Stimulated activated CD4-positive, alpha-beta T cell treated with anti-CD3 and anti-CD28 coated beads, Interleukin-12 subunit alpha, Interleukin-12 subunit beta, amount 100 ng/mL, for 24 hours (primary cell): ENCODE measurements at places on chromosomes 4 and X.

DNA sequence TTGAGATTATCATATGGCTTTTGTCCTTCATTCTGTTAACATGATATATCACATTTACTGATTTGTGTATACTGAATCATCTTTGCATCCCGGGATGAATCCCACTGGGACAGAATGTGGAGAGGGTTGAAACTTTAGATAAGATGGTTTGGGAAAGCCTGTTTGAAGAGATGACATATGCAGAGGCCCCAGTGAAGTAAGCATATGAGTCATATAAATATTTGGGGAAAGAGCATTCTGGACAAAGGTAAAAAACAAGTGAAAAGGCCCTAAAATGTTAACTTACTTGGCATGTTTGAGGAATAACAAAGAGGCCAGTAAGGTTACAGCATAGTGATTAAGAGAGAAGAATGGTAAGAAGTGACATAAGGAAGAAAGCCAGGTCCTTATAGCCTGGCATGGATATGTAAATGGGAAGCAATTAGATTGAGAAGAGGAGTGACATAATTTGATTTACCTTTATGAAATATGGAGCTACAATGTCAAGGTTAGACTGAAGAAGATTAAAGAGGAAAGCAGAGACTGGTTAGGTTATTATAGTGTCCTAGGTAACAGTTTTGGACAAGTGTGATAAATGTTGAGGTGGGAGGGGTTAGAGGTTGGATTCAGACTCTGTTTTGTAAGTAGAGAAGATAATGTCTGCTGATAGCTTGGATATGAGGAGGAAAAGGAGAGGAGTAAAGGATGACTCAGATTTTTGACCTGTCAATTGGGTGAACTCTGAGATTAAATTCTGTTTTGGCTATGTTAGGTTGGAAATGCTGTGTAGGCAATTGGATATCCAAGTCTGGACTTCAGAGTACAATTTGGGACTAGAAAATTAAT lies 54.6 kb upstream of the DRP2 start:
- no peak for DNase-seq

DNA sequence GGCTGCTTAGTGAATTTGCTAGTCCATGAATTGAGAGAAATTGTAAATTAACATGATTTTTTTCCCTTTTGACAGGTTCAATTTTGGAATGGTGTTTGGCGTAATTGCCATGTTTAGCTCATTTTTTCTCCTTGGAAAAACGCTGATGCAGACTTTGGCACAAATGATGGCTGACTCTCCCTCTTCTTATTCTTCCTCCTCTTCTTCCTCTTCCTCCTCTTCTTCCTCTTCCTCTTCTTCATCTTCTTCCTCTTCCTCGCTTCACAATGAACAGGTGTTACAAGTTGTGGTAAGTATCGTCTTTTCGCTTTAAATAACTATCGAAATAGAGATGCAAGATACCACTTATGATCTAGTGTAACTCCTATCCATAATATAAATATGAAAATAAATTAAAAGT lies 5.7 kb downstream of the MBTPS2 start:
- DNase-seq, result no peak

DNA sequence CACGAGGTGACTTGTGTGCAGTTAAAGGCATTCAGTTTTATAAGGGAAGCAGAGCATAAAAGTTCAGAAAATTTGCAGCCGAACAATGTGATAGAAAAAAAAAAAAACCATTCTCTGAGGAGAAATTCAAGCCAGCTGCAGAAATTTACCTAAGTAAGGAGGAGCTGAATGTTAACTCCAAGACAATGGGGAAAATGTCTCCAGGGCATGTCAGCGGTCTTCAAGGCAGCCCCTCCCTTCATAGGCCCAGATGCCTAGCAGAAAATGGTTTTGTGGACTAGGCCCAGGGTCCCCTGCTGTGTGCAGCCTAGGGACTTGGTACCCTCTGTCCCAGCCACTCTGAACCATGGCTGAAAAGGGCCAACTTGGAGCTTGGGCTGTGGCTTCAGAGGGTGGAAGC lies 1764.0 kb downstream of the C4orf33 start:
- no peak for DNase-seq

GRCh38 chr4:48913346-48913745 lies 6.8 kb upstream of the OCIAD2 start:
- no peak for DNase-seq

DNA sequence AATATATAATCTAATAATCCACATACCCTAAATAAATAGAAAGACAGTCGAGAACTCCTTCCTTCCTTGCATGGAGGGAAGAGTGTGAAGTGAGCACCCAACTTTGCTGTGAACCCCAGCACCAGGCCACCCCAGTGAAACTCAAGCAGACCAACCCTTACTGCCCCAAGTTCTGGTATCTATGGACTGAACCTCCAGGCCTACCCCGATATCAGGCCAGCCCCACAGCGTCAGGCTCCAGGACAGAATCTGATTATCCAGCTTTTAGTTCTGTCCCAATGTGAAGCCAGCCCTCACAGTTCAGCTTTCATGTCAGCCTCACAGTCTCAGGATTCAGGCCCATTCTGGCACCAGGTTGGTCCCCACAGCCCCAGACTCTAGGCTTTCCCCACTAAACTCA lies 1617.2 kb upstream of the AGA start:
- no peak for DNase-seq

DNA sequence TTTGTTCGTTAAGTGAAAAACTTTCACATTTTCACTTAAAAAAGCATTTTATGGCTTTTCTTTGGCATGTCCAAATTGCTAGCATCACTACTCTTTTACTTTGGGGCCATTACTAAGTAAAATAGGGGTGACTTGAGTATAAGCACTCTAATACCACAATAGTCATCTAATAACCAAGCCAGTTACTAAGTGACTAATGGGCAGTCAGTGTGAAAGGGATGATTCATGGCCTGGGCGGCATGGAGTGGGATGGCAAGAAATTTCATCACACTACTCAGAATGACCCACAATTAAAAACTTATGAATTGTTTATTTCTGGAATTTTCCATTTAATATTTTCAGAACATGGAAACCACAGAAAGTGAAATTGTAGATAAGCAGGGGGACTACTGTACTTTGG lies 60.9 kb downstream of the BMP15 start:
- no peak for DNase-seq

DNA sequence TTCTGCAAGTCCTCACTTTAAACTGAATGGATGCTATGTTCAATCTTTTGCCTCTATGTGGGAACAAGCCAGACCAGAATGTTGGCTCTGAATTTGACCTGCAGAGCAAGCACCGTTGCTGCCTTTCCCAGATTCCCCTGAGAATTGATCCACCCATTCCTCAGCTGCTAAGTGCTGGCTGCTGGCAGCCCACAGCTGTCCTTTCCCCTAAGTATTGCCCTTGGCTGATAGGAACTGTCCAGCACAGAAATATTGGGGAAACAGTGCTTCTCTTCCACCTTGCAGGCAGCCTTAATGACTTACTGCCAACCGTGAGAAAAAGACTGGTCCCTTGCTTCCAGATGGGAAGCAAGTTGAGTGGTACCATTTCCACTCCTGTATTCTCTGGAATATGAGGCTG lies 475.9 kb downstream of the PDHA2 start:
- no peak for DNase-seq

DNA sequence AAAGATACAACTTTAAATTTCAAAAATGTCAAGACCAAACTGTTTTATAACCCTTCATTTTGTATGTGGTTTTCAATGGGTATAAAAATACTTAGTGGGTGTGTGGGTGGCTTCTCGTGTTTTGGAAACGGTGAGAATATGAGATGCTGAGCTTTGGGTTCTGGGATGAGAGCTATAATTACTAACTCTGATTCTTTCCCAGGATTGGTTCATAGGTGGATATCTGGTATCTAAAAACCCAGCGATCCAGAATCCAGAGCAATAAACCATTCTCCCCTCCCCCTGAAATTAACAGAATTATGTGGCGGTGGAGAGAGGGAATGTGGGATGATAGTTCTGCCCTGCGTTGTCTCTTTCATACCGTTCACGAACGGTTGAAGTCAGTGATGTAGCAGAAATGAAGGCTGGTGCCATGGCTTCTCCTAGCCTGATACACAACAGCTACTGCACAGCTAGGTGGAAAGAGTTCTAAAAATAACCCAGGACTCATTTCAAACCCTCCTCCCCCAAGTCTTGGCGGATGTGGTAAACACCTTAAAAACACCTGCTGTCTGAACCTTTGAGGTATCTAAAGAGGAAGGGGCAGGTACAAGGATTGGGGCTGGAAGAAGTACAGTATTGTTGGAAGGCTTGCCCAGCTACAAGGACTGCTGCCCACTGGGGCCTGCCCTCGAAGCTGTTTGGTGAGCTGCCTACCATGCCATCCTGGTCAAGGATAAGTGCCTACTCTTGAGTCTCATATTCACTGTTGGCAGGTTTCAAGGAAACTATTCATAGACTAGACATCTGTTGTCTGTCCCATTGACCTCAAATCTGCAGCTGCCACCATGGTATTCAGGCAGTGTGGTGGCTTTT lies 44.5 kb downstream of the SEPTIN11 start:
- DNase-seq, result peak; percentile 8

DNA sequence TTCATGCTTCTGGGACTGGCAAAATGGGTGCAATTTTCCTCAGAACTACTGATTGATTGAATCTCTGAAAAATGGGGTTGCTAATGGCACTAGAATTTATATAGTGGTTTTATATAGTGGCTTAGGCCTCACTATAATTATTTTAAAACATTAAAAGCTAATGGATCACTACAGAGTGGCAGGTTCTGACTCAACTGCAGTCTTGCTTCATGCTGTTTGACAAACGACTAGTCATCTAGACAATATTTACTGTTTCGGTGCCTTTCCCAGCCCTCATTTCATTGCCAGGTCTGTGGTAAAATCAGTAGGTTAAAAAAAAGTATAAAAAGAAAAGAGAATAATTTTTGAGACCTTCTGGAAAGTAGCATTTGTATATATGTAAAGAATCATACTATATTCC lies 352.8 kb upstream of the ATOH1 start:
- DNase-seq, result no peak

DNA sequence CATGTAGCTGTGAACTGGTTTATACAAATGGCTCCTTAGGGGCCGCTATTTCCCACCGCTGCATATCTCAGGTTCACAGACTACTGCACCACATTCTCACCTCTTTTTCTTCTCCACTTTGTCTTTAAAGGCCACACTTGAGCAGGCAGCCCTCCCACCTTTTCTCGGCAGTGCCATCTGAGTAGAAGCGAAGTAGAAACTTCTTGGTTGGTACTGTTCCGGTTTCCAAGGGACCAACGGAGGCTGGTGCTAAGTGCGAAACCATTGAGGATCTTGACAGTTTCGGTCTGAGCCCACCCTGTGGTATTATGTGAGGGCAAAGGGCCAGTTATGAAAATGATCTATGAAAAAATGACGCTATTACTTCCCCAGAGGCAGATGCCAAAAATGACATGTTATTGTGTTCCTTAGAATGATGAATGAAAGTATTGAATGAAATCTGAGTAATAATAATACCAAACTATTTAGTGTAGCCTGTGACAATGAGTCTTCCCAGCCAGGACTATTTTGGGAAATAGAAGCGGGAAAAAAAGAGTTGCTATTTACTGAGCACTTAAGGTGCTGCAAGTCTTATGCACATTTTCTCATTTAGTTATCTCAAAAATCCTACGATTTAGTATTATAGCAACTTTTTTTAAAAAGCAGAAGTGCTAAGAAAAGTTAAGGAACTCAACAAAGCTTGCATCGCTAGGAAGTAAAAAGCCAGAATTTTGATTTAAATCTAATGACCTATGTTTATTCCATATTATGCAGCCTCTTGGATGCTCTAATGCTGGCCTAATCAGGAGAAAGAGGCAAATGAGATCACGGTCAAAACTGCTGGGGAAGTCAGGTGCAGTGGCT lies 29.6 kb upstream of the CHRNA9 start:
- DNase-seq, result no peak

- DNase-seq, result no peak
Measured at GRCh38 chr4:37917388-37917787, 26.5 kb downstream of the TBC1D1 start.

DNA sequence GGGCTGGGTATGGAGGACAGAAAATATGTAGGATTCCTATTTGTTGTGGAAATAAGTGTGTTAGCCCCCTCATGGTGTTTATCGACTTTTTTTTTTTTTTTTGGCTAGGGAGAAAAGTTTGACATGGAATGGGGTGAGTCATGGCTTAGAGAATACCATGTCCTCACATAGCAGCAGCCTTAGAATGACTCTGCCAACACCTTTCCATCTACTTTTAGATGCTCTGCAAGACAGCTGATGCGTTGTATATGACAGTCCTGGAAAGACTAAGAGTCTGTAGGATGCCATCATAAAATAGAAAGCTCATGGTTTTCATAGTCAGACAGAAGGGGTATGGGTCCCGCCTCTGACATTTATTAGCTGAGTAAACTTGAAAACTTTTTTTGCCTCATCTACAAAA lies 37.7 kb downstream of the MTTP start:
- DNase-seq, result no peak

- no peak for DNase-seq
Measured at GRCh38 chr4:84394386-84394785, 104.7 kb downstream of the NKX6-1 start.

DNA sequence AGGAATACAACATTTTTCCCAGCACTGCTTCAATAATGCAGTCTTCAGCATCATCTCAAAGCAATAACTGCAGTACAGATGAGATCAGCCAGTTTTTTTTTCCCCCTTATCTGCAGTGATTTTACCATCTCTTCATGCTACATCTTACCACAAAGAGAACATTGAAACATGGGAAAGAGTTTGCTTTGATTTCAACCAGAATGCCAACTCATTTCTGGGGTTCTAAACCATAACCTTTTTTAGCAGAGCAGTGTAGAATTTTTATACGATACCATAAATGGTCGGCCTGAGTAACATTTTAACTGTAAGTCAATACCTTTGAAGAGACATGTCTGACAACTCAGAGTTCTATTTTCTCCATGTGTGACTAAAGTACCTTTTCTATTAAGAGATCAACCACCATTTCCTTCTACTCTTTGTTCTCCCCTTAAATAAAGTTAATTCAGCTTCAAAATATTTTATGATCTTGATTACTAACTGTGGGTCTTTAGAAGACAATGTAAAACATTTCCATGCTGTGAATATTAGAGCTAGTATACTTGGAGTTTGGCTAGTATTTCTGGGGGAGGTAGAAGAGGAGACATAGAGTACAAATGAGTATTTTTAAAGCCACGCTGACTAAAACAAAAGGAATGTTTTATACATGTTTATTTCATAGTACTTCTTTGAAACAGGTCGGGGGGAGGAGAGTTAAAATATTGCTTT lies 69.1 kb downstream of the TET2 start:
- no peak for DNase-seq

DNA sequence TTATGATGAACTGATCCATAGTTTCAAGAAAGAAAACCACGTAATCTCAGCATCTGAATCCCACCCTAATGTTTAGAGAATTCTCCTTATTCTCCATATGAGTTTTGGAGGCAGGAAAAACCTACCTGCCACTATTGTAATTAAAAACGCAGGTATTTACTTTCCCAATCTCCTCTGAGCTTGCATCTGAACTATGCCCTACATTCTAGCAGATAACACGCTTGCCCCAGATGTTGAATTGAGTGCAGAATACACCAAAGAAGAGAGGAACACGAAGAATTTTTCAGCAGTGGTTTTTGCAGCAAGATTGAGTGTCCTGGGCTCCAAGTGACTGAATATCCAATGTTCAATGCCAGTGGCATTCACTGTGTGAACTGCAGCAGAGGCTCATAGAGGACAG lies 182.4 kb downstream of the COX18 start:
- no peak for DNase-seq
